CD4-positive, CD25-positive, alpha-beta regulatory T cell (primary cell): ENCODE measurements at places on chromosomes 13 and 19. TPM values are rescaled to one million over a fixed set of nuclear protein-coding genes. Genes with fewer than 3 reads are reported as not detected.

DNA sequence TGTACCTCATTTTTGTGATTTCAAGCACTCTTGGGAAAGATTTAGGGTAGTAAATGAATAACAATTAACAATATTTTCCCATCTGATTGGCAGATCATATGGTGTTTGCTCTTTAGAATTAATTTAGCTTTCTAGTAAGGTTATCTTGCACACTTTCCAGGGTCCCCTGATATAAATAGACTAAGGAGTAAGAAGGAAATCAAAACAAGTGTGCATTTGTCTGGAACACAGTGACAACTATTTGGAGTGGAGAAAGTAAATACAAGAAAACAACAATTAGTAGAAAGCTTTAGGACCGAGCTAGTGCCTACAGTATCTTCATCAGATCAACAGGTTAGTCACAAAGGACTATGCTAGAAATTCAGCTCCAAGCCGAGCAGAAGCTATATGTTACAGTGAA lies 429.5 kb downstream of the COG6 start:
- no peak for DNase-seq

MEIS3 gene
- not detected for total RNA-seq

DNA sequence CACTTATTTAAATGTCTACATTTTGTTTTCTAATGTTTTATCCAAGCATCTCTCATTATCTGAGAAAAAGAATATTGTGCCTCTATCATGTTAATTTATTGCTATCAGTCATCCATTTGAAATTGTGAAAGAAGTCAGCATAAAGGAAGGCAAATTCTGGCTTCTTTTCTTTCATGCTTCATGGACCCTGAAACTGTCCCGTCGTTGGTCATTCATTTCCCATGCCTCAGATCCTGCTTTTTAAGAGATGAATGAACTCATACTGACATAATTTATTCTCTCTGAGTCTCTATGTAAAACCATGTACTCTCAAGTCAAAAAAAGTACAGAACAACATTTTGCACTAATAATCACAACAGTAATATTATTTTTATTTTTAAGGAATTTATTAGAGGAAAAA lies 2512.0 kb downstream of the PCDH9 start:
- no peak for DNase-seq

GRCh38 chr19:7434391-7434790 lies 54.4 kb downstream of the PEX11G start:
- DNase-seq: no peak

PSG4 gene
- 0.76 TPM for total RNA-seq

- no peak for DNase-seq
Measured at GRCh38 chr13:60001889-60002288, 161.8 kb downstream of the DIAPH3 start.

FGF14 gene
- not detected for total RNA-seq

REEP6 gene
- 1.3 TPM for total RNA-seq

GRCh38 chr19:40424637-40425449 lies 949 bp downstream of the SERTAD1 start:
- no peak for DNase-seq

CACNA1A gene
- total RNA-seq: 0.62 TPM

DNA sequence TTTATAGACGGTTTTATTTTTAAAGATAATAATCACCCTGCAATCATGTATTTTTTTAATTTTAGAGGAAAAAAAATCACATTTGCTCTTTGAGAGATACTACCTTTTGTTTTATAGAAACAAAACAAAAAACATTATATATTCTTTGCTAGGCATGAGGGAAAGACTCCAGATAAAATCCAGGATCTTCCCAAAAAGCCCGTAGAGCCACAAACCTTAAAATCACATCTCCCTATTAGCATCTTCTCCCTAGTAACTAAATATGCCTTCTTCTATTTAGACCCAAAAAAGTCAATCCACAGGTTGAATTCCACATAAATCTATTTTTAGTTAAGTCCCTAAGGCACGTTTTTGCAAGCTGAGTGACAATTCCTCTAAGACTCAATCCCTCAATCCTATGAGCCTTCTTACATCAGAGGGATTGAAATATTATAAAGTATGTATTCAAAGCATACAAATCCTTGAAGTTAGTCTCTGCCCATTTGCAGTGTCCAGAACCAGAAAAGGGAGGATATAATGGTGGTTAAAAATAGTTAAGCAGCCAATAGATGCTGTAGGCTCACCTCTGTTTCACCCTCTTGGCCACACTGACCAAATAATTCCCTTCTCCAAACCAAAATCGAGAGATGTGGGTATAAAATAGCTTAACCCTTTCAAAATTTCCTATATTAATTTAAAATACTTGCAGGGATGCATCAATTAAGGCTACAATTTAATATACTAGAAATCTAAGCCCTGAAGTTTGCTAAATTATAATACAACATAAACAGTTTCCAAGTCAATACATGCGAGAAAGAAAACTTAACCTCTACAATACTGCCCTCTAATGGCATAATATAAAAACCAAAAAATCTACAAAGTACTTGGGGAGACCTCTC lies 64.0 kb downstream of the SERP2 start:
- peak; percentile 55 for DNase-seq

NCCRP1 gene
- not detected for total RNA-seq

KIR3DL1 gene
- not detected for total RNA-seq

DNA sequence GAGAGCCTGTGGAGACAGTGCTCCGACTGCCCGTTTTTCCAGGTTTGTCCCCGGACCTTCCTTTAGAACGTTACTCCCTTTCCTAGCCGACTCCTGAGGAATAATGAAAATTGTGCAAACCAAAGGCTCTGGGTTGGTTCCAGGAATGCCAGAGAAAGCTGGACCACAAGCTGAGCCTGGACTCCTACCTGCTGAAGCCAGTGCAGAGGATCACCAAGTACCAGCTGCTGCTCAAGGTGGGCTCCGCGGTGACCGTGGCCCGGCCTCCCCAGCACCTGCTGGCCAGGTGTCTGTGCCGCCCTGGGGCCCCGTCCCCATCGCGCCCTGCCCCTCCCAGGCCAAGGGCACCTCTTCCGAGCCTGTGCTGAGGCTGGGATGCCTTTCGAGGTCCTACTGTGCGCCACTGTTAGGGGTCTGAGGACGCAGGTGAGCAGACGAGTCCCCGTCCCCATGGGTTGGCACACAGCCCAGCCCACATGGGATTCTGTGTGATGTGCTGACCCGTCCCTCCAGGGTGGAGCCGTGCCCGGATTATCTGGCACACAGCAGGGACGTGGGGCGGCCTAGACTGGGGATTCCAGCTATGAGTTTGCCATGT lies 20.5 kb upstream of the F7 start:
- no peak for DNase-seq

ZNF440 gene
- 13.1 TPM for total RNA-seq

GRCh38 chr13:30151388-30151787 lies 156.0 kb downstream of the KATNAL1 start:
- no peak for DNase-seq

DNA sequence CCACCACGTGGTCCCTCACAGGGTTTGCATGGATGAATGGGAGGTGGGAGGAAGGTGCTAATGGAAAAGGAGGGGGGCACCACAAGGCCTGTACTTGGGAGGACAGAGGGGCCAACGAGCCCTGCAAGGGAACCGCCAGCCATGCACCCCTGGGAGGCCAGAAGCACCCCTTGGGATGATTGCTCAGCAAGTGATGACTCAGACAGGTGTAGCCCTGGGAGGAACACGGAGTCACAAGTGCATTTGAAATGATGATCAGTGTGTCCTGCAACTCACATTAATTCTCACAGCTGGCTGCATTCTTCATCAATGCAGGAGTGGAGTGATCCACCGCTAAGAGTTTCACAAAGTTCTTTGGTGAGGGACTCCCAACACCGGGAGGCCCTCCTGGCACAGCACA lies 82.8 kb upstream of the ZNF254 start:
- no peak for DNase-seq

DNA sequence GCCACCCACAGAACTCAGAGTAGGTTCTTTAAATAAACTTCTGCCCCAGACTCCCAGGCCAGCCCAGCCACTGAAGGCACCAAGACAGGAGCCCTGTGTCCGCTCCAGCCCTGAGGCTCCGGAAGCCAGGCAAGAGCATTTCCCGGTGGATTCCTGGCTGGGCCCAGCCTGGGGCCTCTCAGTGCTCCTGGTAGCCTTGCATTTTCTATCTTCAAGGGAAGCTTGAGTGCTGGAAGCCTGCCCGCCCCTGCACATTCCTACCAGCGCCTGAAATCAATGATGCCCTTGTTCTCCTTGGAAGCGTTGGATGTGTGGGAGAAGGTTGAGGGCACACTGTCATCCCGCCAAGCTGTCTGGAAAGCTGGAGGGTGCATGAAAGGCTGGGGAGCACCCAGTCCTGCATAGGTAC lies 70.3 kb downstream of the ALOX5AP start:
- no peak for DNase-seq

- peak; percentile 3 for DNase-seq
Measured at GRCh38 chr19:13505761-13506470, 363 bp downstream of the CACNA1A start.

ATP4A gene
- total RNA-seq: not detected

DNA sequence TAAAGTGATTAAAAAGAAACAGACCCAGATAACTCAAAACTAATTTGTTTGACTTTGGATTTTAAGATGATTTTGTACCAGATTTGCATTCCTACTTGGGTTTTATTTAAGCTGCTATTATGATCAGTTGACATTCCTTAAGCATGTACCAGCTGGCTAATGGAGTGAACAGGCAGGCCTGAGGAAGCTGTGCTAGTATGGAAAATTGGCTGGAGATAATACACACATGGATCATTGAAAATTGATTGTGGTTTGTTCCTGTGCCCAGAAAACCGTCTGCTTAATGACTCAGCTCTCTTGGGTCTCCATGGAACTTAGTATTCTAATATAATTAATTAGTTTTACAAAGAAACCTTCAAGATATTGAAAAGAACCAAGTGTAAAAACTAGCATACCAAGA lies 22.6 kb downstream of the POLR1D start:
- DNase-seq: no peak

DNA sequence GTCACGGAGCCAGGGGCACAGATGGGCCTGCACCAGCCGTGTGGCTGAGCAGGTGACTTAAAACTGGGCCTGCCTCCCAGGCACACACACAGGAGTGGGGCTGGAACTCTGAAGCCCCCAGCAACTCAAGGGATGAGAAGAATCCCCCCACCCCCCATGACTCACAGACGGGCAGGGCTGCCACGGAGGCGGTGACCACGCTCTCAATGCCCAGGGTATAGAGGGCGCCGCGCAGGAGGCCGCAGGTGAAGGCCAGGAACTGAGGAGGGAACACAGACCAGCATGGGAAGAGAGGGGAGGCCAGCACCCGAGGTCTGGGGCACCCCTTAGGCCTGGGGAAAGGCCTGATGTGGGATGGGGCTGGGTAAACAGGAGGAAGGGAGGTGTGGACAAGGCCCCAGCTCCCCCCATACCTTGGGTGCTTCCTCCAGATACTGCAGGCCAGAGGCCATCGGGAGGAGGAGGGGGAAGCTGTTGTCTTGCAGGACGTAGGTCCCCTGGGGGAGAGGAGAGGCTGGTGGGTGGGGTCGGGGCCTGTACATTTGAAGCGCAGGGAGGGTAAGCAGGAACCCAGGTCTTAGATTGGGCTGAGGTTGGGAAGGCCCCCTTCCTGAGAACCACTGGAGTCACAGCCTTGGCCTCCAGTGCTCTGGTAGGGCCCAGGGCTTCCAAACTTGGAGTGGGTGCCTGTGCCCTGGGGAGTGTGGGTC lies 3.1 kb upstream of the NKPD1 start:
- no peak for DNase-seq

MYH14 gene
- total RNA-seq: not detected

CYP4F2 gene
- not detected for total RNA-seq

DNA sequence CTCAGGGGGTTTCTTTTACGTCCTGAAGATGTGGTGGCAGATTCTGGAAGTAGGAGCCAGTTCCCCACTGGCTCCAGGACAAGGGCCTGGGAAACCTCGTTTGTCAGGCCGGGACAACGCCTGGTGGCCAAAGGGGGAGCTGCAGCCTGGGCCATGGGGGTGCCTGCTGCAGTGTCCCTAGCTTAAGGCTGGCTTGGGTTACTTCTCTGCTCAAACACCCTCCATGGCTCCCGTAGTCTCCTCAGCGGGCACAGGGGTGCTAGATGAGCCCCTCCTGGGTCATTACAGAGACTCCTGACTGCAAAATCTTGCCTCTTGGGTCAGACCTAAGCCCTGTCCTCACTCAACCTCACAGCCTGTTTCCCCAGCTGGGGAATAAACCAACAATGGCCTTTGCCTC lies 14.7 kb downstream of the CILP2 start:
- no peak for DNase-seq

DNA sequence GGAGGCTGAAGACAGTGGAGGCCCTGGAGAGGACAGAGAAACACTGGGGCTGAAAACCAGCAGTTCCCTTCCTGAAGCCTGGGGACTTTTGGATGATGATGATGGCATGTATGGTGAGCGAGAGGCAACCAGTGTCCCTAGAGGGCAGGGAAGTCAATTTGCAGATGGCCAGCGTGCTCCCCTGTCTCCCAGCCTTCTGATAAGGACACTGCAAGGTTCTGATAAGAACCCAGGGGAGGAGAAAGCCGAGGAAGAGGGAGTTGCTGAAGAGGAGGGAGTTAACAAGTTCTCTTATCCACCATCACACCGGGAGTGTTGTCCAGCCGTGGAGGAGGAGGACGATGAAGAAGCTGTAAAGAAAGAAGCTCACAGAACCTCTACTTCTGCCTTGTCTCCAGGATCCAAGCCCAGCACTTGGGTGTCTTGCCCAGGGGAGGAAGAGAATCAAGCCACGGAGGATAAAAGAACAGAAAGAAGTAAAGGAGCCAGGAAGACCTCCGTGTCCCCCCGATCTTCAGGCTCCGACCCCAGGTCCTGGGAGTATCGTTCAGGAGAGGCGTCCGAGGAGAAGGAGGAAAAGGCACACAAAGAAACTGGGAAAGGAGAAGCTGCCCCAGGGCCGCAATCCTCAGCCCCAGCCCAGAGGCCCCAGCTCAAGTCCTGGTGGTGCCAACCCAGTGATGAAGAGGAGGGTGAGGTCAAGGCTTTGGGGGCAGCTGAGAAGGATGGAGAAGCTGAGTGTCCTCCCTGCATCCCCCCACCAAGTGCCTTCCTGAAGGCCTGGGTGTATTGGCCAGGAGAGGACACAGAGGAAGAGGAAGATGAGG lies 1.5 kb downstream of the PPP1R15A start:
- peak; percentile 37 for DNase-seq

DNA sequence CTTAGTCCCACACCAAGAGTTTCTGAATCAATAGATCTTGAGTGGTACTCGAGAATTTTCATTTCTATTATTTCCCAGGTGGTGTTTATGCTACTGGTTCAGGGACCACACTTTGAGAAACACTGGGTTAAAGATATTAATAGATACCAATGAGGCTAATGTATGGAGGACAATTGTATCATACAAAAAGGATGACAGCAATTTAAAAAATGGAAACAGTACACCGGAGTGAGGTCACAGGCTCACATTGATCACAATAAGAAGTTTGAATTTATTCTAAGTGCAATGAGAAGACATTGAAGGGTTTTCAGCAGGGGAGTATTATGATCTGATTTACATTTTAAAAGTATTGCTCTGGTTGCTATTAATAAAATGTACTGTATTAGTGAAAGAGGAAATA lies 488.3 kb downstream of the PCDH17 start:
- no peak for DNase-seq

DNA sequence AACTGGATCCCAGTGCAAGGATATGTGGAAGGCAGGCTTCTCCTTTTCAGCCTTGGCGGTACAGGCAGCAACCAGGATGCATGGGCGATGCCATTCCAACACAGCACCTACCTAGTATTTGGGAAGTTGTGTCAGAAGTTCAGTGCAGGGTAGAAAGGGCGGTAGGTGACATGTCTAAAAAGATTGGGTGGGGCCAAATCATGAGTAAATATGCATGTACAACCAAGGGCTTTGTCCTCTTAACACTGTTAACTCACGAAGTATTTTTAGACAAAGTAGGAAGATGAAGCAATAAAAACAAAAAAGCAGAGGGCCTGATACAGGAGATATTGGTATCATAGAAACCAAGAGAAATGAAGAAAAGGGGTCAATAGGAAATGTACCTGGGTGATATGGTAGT lies 392.1 kb downstream of the MYO16 start:
- DNase-seq: no peak
